ENCODE measurements at places on chromosomes 3 and 15.

DNA sequence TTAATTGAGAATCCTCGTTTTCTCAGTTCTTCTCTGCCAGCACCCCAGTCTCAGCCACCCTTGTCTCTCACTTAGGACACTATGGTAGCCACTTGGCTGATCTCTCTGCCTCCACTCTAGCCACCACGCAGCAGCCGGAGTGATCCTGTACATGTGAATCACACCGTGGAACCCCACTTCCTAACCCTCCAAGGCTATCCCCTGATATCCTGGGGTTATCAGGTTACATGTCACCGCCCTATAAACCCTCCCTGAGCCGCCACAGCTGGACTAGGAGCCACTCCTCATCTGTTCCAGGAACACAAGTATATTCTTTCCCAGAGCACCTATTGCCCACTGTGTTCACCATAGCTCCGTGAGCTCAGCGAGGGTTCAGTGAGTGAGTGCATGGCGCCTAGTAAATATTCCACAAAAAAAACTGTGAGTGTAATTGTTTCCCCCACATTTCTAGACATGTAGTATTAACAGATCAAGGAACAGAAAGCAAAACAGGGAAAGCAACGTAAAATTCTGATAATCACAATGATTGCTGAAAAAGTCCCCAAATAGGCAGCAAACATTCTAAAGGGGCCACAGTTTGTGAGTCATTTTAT lies 661 bp upstream of the PARP14 start:
- DNase-seq, result peak; percentile 9

- no peak for DNase-seq
Observed at GRCh38 chr3:9214599-9214998, 34.8 kb downstream of the SRGAP3 start.

DNA sequence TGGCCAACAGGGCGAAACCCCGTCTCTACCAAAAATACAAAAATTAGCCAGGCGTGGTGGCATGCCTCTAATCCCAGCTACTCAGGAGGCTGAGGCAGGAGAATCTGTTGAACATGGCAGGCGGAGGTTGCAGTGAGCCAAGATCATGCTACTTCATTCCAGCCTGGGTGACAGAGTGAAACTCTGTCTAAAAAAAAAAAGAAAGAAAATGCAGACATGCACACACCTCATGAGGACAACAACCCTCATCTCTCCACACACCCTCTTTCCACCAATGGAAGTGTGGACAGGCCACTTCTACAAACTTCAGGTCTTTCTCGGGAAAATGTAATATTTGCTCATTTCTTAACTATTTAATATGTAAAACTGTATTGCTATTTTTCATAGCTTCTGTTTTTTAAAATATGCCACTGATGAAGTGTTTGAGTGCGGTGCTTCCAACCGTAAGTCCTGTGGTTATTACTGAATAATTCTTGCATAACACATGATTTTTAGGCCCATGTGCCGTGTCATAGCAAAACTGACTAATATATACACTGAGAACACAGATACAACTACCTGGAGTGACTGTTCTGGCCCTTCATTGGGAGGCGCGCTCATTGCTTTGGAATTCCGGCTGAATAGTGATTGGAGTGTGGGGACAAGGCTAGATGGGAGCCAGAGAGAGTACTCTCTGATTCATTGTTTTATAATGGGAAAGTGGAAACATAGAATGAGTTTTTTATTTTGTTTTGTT lies 23.1 kb downstream of the LRRC31 start:
- DNase-seq, result no peak

- no peak for DNase-seq
Observed at GRCh38 chr15:95405447-95405846, 925.1 kb upstream of the NR2F2 start.

- DNase-seq, result no peak
Observed at GRCh38 chr3:141045849-141046248, 5.3 kb upstream of the SPSB4 start.

DNA sequence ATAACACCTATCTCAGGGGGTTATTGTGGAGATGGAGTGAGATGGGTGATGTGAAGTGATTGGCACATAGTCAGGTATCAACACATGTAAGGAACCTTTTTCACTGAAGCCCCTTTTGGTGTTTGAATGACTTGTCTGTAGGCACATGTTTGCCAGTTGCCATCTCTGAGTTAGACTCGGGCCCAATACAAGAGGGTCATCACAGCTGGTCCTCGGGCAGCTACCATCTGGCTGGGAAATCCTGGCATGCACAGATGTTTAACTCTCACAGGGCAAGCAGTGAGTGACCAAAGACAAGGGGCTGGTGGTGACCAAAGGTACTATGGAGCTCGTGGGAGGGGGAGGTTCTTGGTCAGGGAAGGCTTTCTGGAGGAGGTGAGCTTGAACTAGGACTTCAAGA lies 118.8 kb downstream of the CLSTN2 start:
- DNase-seq, result no peak

GRCh38 chr3:17302170-17302569 lies 417.4 kb downstream of the PLCL2 start:
- no peak for DNase-seq

GRCh38 chr3:146221276-146221675 lies 29.6 kb downstream of the PLSCR4 start:
- no peak for DNase-seq

All from NCI-H187 treated with DMSO at 0.1 percent for 48 hours (cell line).